ENCODE measurements at places on chromosomes 12 and 14. TPM values are rescaled to one million over a fixed set of nuclear protein-coding genes. Genes with fewer than 3 reads are reported as not detected.

NPFF gene
- not detected for total RNA-seq

GRCh38 chr14:103315941-103316340 lies 18.1 kb upstream of the EIF5 start:
- peaks cover 4% of the 10 kb centered on the region for H3K27me3 ChIP-seq
- H3K4me3 ChIP-seq = no peak overlapping the region
- no peak overlapping the region for H3K27ac ChIP-seq
- no peaks in the 10 kb centered on the region for H3K36me3 ChIP-seq
- peaks cover 3% of the 10 kb centered on the region for H3K4me1 ChIP-seq
- no peak for DNase-seq

GRCh38 chr12:71797531-71797930 lies 42.0 kb upstream of the TBC1D15 start:
- H3K4me1 ChIP-seq = no peaks in the 10 kb centered on the region
- no peak overlapping the region for H3K4me3 ChIP-seq
- H3K36me3 ChIP-seq = no peaks in the 10 kb centered on the region
- H3K27me3 ChIP-seq = no peaks in the 10 kb centered on the region
- H3K27ac ChIP-seq = no peak overlapping the region

PROX2 gene
- 0.69 TPM for total RNA-seq

STAC3 gene
- 10.7 TPM for total RNA-seq

GYS2 gene
- total RNA-seq = 0.17 TPM

KRT71 gene
- not detected for total RNA-seq

Data from activated naive CD8-positive, alpha-beta T cell treated with anti-CD3 and anti-CD28 coated beads, Interleukin-2, amount 10 ng/mL, durations not matched to agents 7 days and 5 days (primary cell).